ENCODE measurements at places on chromosomes 5 and 9. TPM values are rescaled to one million over a fixed set of nuclear protein-coding genes. Genes with fewer than 3 reads are reported as not detected.

SPATA31E1 gene
- not detected for total RNA-seq

ADGRD2 gene
- total RNA-seq: 0.45 TPM

- DNase-seq: no peak
Observed at GRCh38 chr5:52468976-52469375, 318.7 kb upstream of the ITGA1 start.

DNA sequence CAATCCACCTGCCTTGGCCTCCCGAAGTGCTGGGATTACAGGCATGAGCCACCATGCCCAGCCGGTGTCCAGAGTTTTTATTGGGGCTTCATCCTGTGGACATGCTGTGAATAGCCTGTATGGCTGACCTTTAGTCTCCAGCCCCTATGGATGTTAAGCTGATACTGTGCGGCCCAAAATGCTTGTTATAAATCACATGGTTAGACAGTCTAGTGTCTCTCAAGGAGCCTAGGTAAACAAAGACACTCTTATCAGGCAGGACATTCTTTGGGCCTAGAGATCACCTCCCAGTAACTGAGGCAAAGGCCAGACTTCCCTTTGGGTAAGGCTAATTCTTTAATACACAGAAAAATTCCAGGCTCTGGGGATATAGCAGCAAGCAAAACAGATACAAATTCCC, 22.0 kb upstream of the SLC46A2 start:
- no peak for DNase-seq

- DNase-seq: no peak
Observed at GRCh38 chr5:33781286-33781685, 110.5 kb downstream of the ADAMTS12 start.

- DNase-seq: no peak
Observed at GRCh38 chr9:137218754-137219271, 3.2 kb downstream of the RNF208 start.

- peak; percentile 63 for DNase-seq
Observed at GRCh38 chr5:88144219-88145001, 124.2 kb downstream of the TMEM161B start.

EGFL7 gene
- 56.1 TPM for total RNA-seq

- no peak for DNase-seq
Observed at GRCh38 chr9:129987941-129988340, 55.0 kb downstream of the FNBP1 start.

OBP2B gene
- total RNA-seq: not detected

DNA sequence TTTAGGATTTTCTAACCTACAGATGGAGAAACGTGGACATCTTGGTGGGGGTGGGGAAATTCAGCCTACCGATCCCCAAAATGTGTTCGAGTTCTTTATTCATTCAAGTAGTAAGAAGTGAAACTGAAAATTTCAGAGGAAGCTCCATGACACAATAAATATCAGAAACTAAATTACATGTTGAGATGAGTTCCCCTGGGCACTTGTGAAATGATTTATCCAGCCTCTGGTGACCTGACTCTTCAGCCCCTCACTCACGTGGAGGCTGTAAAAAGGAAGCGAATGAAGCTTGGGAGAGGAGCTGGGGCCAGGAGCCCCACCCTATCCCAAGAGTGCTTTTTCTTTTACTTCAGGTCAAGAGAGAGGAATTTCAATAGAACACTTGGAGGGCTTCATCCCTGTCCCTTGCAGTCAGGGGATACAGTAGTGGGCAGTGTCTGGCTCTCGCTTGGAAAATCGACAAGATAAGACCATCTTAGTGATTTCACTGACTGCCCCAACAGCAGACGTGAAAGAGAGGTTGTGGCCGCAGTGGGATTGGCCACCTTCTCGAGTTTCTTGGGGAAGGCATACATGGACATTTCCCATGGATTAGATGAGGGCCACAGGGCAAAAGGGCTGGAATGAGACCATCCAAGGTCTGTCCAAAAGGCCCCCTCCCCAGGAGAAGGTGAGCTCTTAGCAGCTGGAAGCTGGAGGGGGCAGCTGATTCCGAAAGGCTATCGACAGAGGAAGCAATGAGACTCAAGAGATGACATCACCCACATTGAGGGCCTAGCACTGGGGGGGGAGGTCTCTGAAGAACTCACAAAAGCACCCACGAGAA, 76.8 kb upstream of the SH3PXD2B start:
- DNase-seq: no peak

TPPP gene
- total RNA-seq: 1.4 TPM

- DNase-seq: no peak
Observed at GRCh38 chr9:74856989-74857388, 30.7 kb downstream of the TRPM6 start.

SEC61B gene
- 133 TPM for total RNA-seq

Measured in GM23338 (cell line).